ENCODE measurements at places on chromosomes 7 and 10. TPM values are rescaled to one million over a fixed set of nuclear protein-coding genes. Genes with fewer than 3 reads are reported as not detected.

The OGDHL gene
- 0.89 TPM for total RNA-seq

The GSTO1 gene
- total RNA-seq: 46.6 TPM

The C1GALT1 gene
- total RNA-seq: 16.8 TPM

The PSMA2 gene
- total RNA-seq: 31.1 TPM

The PTPN12 gene
- 143 TPM for total RNA-seq

DNA sequence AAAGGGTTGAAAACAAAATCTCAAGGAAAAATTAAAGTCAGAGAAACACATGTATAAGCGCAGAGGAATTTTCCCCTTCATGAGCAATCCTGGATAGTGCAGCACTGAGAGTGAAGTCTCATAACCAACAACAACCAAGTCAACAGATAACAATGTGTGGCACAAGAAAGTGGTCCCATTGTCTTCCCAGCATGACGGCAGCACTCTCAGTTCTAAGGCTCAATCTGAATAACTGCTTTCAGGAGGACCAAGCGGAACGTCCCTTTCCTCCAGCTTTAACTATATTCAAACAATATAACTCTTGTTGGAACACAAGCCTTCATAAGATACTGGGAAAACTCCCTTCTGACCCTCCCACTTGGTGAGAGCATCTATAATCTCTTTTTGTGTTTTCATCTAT, 137.9 kb downstream of the RAPGEF5 start:
- peak; percentile 37 for DNase-seq

GRCh38 chr7:17131060-17131345, 167.4 kb upstream of the AHR start:
- DNase-seq: no peak

DNA sequence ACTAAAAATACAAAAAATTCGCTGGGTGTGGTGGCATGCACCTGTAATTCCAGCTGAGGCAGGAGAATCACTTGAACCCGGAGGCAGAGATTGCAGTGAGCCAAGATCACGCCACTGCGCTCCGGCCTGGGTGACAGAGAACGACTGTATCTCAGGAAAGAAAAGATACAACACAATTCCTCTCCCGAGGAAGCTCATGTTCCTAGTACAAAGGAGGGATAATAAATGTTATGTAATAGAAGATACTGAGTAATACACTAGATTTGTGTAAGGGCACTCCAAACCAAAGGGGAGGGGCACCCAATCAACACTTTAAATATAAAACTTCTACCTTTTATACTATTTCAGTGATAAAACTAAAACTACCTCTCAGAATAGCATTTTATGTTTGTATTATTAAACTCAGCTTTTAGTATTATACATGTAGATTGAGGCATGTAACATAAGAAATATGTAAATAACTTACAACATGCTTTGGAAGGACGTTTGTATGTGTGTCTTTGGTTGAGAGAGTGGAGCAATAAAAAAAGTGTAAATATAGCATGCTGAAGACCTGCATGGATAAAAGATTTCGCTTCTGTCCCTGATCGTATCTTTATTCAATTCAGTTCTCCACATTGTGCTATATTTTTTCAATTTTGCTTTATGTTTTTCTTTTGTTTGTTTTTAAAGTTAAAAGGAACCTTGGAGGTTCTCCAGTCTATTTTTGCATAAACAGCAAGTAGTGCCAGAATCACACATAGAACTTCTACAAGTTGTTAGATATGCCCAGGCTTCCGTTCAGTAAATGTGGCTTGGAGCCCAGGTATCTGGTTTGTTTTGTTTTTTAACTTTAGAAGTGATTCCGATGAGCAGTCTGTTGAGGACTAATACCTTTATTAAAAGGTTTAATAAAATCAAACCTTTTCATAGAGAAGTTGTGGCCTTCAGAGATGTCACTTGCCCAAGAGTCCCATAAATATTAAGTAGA, 71.9 kb downstream of the WAC start:
- DNase-seq: no peak

GRCh38 chr7:108094933-108095710, 35.0 kb downstream of the LAMB4 start:
- DNase-seq: peak; percentile 71

- DNase-seq: no peak
These were observed 86.4 kb upstream of the KIF5B start for GRCh38 chr10:32142646-32143045.

- no peak for DNase-seq
These were observed 402 bp upstream of the CDHR1 start for GRCh38 chr10:84193846-84194423.

DNA sequence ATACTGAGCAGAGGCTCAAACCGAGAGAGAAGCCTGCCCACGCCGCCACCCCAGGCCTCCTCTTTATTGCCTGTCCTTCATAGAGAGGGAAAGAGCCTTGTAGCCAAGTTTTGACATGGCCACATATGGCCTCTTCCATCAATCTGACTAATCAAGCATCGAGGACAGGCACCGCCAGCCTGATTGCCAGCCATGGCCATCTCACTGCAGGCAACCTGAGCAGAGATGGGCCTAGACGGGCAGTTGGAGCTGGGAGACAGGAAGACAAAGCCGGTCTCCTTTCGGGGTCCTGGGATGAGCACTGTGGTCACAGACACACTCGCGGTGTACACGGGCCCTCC, 67.2 kb downstream of the EBF3 start:
- no peak for DNase-seq

DNA sequence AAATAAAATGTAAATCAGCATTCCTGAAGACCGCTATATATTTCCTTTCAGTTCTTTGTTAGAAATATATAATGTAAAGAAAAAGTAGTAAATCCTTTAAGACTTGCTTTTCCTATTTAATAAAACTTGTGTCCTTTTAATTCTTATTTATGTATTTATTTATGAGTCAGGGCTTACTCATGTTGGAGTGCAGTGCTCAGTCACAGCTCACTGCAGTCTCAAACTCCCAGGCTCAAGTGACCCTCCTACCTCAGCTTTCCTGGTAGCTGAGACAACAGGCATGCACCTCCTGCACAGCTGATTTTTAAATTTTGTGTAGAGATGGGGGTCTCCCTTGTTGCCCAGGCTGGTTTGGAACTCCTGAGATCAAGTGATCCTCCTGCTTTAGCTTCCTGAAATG, 724.5 kb downstream of the ANKRD7 start:
- DNase-seq: no peak

DNA sequence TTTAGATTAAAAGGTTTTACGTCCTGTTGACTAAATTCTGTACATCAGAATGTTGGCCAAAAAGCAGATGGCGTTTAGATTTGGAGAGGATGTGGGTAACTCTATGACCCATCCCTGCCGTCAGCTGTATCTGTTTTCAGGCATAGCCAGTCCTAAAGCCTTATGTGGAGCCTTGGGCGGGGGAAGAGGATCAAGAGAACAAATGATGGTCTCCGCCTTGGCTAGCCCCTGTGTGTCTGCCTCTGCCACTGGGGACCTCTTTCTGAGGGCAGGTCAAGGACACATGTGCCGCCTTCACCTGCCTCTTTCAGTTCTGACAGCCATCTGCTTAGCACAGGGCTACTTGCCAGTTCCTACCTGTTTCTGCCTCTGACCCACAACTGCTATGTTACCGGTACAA, 24.1 kb downstream of the PDSS1 start:
- DNase-seq: no peak

DNA sequence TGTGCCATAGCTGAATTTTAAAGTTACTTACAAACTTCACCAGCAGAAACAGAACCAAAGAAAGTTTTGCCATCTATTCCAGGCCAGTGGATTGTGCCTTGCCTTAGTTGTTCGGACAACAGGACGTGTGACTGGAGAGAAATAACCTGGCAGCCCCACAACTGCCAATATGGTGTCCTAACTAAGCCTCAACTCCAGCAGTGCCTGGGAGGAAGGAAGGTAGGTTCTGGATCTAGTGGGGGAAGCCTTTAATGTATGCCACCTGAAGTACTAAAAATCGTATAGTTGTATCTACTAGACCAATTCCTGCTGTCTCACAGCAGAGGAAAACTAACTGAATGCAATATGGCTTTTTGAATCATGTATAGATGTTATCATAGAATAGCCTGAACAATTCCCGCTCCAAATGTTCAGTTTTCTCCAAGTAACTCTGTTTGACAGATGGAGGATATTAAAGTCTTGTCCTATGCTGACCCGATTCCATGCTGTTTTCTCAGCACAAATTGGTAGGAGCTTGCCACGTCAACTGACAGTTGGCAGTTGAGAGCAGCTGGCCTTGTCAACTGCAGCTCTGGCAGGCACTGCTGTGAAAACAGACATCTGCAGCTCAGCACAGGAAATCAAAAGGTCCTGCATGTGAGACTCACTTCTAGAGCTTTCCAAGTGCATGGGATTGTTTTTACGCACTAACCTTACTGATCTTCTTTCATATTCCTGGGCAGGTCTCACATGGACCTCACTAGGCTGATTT, 84.5 kb upstream of the WNT16 start:
- peak; percentile 71 for DNase-seq

GRCh38 chr10:73166972-73167371, 836 bp downstream of the ECD start:
- DNase-seq: no peak

- DNase-seq: no peak
These were observed 369.6 kb upstream of the VWC2 start for GRCh38 chr7:49403844-49404243.

- DNase-seq: no peak
These were observed 168.1 kb downstream of the CCDC3 start for GRCh38 chr10:12833451-12833850.

- no peak for DNase-seq
These were observed 8.3 kb downstream of the FGF8 start for GRCh38 chr10:101767600-101767945.

GRCh38 chr7:45239486-45239885, 81.9 kb downstream of the RAMP3 start:
- DNase-seq: no peak

Measured in skin of body (tissue), 3 donors.